ENCODE measurements at places on chromosomes 6 and 20.

DNA sequence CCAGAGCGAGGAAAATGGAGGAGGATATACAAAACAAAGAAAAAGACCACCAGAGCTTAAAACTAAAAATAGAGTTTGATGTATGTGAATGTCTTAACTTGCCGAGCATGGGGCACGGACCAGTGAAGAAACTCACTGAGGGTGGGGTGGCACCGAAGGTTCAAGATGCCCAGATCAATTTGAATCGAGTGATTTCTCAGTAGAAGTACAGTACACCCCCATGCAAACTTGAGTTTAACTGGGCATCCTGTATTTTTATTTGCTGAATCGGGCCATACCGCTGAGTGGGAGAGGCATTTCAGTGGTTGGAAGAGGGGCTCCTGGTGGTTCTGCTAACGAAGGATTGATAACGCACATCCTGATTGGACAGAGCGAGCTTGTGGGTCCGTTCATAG lies 81.7 kb downstream of the ANKRD60 start:
- no peak for DNase-seq

DNA sequence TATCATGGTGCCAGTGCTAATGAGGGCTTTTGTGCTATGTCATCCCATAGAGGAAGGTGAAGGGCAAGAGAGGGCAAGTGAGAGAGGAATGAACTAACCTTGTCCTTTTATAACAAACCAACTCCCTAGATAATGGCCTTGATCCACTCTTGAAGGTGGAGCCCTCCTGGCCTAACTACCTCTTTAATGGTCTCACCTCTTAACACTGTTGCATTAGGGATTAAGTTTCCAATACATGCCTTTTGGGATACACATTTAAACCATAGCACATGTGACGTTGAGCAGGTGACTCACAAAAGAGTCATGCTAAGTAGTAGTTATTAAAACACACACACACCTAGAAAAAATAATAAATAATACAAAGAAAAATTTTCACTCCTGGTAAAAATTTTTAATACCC lies 36.9 kb downstream of the CCN2 start:
- no peak for DNase-seq

GRCh38 chr6:147000545-147001488 lies 203.4 kb upstream of the STXBP5 start:
- no peak for DNase-seq

DNA sequence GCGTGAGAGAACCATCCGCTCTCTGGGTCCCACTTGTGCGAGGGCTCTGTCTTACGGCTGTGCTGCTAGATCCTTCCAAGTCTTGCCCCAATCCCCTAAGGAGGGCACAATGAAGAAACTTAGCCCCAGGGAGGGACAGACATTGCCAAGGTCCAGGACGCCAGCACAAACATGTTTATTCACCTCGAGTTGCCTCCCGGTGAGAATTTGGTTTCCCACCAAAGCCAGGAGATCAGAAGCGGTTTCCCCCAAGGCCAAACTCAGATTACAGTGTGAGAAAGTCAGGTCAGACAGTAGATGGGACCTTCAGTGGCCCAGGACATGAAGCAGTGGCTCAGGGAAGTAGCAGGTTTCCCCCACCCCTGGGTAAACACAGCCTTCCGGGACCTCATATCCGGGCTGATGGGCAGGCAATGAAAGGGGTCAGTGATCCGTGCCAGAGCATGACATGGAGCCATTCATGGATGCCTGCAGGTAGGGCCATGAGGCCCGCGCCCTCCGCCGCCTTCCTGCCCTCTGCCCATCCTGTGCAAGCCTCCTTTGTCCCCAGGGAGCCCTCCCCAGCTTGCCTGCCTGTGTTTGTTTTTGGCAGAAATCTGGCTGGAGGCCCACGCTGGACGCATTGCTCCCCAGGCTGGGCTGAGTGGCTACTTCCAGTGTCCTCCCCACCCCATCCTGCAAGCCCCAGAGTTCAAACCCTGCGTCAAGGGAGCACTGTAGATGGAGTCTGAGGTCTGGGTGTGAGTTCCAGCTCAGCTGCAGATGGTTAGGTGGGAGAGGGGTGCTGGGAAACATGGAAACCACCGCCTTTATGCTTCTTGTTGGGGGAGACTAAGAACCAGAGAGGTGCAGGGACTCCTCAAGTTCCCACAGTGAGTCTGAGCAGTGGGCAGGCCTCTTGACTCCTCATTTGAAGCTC lies 2.0 kb downstream of the BPIFB2 start:
- DNase-seq: peak; percentile 4

GRCh38 chr20:62265365-62265764 lies 27.0 kb downstream of the OSBPL2 start:
- DNase-seq: no peak

DNA sequence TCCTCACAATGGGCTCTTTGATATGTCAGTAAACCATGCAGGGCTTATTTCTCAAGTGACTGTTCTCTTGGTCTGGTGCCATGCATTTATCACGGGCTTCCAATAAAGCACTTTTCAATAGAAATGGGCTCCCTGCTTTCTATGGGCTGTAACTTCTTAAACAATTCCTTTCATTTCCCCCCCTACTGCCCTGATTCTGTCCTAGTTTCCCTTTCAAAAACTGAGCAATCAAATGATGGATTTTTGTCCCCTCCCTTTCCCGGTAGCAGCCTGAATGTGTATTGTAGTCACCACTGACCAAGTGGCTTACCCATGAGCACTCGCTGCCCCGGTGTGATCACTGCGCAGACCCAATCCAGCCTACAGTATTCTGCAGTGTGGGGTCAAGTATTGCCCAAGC lies 13.9 kb downstream of the RPS10 start:
- DNase-seq: no peak

DNA sequence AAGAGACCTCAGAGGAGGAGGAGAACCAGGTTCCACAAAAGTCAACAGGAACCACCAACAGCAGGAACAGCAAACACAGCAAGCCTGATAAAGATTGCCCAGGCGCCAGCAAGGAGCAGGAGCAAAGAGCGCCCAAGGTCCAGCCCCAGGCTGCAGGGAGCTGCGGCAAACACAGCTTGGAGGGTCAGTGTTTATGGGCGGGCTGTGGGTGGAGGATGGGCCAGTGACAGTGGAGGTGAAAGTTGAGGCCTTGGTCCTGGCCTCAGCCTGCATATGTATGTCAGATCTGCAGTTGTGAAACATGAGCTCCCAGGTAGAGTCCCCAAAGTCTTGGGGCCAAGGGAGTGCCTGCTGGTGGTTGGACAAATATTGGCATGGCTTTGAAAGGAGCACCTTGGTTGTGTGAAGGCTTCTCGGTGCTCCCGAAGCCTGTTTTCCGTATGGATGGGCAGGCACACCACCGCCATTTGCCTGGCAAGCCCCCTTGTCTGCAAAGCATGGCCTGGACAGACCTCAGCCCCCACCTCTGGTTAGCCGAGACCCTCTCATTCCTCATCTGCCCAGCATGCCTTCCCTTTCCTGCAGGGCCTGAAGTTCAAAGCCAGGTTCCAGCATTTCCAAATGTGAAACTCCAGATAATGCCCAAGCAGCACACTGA lies 2.0 kb upstream of the CAPN11 start:
- no peak for DNase-seq

- no peak for DNase-seq
These were observed 980 bp downstream of the MBOAT1 start for GRCh38 chr6:20211037-20211940.

DNA sequence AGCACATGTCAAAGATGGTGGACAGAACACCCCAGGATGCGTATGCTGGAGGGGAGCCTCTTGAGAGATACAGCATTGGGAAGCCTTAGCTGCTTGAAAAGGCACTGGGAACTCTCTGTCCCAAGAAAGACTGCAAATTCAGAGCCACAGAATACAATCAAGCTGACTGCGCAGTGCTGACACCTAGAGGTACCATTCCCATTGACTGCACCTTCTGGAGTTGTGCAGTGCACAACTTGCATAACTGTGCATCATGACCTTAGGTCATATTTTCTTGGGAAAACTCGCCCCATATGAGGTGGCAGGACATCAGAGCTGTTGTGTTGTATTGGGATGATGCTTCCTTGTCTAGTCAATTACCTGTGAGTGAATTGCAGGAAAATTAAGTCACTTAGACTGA lies 646.5 kb upstream of the NOX3 start:
- DNase-seq: no peak

DNA sequence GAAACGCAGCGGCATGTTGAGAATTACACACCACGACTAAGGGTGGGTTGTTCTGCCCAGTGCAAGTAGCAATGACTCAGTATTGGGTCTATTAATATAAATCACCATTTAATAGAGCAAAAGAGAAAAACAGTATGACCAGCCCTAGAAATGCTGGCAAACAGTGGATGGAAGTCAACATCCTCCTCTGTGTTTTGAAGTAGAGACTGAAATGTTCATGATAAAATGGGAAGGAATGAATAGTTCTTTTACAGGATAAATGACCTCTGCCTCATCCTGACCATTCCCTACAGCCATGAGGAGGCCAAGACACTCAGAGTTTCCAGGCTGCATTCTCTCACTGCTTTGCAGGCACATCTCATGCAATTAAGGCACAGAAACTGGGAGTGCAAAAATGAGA lies 111.8 kb downstream of the PSMB1 start:
- no peak for DNase-seq

GRCh38 chr6:165091121-165091785 lies 218.2 kb downstream of the C6orf118 start:
- DNase-seq: no peak

- DNase-seq: no peak
These were observed 1.9 kb downstream of the KATNA1 start for GRCh38 chr6:149646599-149646998.

GRCh38 chr6:85460921-85461797 lies 11.3 kb downstream of the NT5E start:
- DNase-seq: no peak

DNA sequence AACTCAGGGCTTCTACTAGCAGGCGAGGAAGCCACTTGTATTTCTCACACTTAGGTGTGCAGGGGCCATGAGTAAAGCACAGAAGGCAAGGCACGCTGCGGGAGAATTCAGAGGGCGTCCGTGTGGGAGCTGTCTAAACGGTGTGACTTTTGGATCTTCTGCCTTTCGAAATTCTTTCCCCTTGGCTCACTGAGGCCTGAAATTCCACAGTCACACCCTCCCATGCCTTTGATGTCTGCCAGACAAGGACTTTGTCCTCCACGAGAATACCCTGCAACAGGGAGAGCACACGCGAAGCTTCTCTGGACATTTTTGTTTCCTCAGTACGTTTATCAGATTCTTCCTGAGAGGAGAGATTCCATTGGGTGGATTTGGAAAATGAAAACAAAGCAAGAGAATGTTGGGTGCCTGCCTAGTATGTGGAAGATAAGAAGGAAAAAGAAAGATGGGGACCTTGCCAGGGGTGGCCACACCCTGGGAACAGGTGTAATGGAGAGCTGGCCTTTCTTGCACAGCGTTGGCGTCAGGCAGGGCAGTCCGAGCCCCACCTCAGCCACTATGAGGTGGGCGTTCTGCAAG lies 235.7 kb downstream of the MYLK4 start:
- peak; percentile 39 for DNase-seq

GRCh38 chr20:56245761-56246160 lies 2.8 kb upstream of the MC3R start:
- DNase-seq: no peak

DNA sequence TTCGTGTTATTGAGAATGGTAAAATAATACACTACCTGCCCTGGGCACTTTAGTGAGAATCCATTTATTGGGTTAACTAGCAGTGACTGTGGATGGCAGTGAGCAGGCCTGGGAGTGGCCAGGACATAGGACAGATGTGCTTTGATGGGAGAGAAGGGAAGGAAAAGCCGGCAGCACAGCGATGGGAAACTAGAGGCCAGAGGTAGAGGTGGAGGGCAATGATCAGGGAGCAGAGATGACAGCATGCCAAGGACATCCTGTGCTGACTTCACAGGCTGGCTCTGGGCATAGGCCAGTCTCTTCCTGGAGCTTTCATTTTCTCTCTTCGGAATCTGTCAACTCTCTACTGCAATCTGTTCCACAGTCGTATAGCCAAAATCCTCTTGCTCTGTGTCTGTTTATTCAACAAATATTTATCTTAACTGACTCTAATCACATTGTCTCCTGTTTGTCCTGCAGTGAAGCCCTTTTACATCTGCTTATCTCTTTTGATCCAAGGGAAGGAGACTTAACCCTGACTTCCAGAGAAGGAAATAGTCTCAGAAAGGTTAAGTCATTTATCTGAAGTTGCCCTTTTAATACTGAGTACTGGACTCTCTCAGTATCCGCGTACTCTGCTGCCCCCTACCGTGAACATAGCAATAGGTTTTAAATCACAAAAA lies 18.4 kb upstream of the MMP24 start:
- peak; percentile 50 for DNase-seq

- DNase-seq: no peak
These were observed 8.5 kb upstream of the SRC start for GRCh38 chr20:37337208-37337991.

DNA sequence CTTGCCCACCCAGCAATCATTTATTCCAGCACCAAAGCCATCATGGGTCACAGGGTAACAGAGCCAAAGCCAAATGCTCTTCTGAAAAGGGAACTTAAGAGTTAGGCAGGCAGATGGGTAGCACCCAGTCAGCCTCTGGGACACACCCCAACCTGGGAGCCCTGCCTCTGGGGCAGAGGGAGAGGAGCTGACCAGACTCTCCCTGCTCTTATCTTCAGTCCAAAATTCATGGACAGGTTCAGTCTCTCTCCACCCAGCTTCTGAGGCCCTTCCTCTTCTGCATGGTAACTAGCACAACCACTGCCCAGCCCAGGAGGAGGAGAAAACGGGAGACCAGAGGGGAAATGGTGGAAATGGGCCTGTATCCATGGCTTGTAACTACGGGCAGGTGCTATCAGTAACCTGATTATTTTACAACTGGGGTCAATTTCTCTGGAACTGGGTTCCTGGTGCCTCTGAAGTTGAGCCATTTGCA lies 105.4 kb downstream of the NOL4L start:
- no peak for DNase-seq

- no peak for DNase-seq
These were observed 6.2 kb downstream of the HEBP2 start for GRCh38 chr6:138410048-138410735.

DNA sequence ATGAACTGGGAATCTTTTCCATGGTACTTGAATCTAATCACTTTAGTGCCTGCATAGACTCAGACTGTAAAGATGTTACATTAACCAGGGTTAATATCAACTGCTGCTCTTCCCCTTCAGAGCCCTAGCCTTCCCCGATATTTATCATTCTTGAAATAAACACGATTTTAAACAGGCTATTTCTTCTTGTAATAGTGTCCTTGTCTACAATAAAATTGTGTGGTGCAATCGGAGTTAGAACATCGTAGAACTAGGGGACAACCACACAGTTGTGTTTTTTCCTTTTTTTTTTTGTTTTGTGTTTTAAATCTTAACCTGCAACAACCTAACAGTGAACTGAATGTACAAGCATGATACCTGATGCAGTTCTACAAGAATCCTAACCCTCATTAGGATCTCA lies 4.5 kb downstream of the GJA1 start:
- no peak for DNase-seq

GRCh38 chr6:48859562-48860123 lies 603.4 kb downstream of the MMUT start:
- no peak for DNase-seq

- DNase-seq: no peak
These were observed 46.9 kb downstream of the TMEM200A start for GRCh38 chr6:130412556-130413290.
